ENCODE measurements at places on chromosomes 12 and 14. TPM values are rescaled to one million over a fixed set of nuclear protein-coding genes. Genes with fewer than 3 reads are reported as not detected.

DNA sequence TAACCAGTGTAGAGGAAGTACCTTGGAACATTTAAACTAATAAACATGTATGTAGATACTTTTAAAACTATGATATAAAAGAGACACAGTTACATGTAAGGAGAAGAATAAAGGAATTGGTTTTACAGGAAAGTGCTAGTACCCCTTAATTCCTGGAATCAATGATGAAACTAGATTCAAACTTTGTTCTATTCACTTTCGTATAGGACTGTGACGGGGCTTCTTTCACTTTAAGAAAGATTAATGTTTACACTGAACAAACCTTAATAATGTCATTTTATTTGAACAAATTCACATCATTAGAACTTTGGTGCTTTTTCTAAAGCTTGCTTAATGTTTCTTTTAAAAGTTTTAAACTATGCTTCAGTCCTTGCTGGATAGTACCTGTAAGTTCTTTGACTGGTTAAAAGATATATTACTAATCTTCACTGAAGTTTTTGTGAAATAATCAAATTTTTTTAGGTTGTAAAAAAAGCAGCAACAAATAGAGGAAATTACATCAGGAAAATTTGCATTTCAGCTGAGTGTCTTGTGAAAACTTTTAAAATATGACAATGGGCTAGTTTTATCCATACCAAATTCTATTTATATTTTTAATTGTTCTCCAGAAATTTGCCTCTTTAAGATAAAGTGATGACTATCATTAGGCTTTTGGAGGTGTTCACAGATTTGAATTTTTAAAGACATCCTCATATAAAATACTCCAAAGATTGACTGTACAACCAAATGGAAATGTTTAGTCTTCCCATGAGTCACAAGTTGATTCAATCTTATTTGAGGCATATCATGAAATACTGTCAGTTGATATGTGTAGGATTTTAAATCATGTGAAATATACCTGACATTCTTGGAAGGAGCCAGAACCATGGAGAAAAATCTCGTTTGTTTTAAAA lies 36.2 kb downstream of the PAPOLA start:
- no peak for DNase-seq

- DNase-seq = peak; percentile 56
These were observed 5.2 kb upstream of the ATG14 start for GRCh38 chr14:55416866-55417265.

DNA sequence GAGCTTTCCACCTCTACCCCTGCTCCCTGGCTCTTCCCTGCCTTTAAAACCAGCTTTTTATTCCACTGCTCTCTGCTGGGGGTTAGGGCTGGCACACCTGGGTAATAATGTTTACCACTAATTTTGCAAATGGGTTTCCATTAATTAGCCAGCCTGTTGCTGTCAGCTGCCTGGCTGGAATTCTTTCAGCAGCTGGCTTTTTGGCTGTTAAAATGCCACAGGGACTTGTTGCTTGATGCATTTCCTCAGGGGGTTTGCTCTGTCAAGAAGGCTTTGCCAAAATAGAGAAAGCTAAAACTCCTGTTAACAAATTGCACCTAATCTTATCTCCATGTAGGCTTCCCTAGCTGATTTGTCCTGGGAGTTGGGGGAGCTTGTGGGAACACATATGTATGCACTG lies 51.8 kb upstream of the PSMC1 start:
- no peak for DNase-seq

DNA sequence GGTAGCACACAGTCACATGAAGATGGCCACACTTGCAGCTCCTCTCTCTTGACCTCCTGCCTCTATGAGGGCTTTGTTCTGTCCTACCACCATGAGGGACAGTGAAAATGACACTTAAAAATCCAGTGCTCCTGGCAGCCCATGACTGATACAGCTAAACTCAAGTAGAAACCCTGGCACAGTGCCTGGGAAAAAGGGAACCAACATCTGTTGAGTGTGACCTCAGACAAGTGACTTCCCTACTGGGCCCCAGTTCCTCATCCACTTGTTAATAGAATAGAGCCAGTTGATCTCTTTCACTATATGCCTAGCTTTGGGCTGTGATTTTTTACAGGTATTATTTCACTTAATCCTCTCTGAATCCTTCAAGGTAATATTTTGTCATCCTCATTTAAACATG lies 4.8 kb downstream of the GUCY2C start:
- peak; percentile 49 for DNase-seq

DNA sequence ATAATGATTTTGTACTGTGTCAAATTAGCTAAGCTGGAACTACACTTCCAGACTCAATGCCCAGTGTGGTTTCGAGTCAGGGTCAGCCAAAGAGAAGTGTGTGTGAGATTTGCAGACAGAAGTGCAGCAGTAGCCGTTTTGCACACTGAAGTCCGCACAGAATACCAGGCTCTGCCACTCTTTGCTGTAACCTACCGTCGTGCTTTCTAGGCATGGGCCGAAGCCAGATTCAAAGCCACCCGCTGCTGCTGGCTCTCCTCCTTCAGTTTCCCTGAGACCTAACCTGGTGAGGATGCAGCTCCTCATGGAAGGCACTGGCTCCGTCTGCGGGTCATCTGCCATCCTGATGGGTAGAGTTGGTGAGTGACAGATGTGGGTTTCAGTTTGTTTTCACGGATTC lies 48.8 kb downstream of the LRTM2 start:
- DNase-seq = no peak

- DNase-seq = peak; percentile 59
These were observed 51.0 kb upstream of the SRSF5 start for GRCh38 chr14:69715725-69716477.

- DNase-seq = no peak
These were observed 228.2 kb upstream of the PWP1 start for GRCh38 chr12:107457362-107457935.

DNA sequence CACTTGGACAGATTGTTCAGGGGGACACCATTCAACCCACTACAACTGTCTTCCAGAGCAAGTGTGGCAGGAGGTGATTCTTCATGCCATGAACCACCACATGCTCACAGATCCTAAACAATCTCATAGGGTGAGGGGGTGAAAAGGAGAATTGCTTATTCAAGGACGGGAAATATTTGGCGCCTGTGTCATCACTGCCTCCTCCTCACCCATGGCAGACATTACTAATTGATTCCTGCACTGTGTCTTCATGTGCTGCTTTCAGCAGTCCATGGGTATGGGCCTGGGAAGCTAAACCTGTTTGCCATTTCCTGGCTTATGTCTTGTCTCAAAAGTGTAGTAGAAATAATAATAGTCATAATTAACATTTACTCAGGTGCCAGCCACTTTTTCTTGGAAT lies 31.3 kb downstream of the MMAB start:
- no peak for DNase-seq

Gene TAS2R46
- not detected for total RNA-seq

- no peak for DNase-seq
These were observed 368.8 kb downstream of the ETNK1 start for GRCh38 chr12:22993609-22994315.

- DNase-seq = no peak
These were observed 8.5 kb upstream of the PLEKHH1 start for GRCh38 chr14:67524634-67524963.

DNA sequence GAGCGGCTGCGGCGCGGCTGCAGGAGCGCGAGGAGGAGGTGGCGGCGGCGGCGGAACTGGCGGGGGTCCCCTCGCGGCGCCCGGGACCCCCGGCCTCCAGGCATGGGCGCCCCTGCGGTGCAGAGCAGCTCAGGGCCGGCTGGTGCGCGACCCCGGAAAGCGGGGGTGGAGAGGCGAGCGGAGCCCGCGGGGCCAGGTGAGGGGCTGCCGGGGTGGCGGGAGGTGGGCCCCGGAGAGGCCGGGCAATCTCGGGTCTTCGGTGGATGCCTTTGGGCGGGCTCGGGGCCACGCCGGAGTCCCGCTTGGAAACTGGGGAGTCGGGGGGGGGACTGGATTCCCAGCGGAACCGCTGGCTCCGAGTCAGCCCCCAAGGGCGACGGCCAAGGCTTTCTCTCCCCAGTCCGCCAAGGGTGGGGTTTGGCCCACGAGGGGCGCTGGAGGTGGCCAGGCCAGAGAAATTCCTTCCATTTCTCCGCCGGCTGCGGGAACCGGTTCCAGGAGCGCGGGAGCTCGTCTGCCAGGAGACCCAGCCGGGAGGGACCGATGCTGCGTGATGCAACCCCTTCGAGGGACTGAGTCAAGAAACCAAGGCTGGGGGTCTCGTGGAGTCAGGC lies 13.9 kb upstream of the NR4A1 start:
- peak; percentile 61 for DNase-seq

DNA sequence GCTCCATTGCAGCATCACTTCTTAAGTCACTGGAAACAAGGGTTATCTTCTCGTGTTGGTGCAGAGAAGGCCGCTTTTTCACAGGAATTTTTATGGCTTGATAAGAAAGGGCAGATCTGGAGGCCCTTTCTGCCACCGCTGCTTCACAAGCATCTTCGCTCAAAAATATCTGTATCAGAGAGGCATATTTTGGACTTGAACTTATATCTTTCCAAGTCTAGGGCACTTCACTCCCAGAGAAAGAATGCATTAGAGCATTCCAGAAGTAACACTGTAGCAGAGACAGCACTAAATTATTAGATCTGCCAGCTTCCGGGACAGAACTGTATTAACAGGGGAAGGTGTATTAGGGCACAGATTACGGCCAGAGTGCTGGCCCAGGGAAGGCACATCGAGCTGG lies 151.7 kb upstream of the AMIGO2 start:
- DNase-seq = no peak

- DNase-seq = no peak
These were observed 32.7 kb downstream of the VCPKMT start for GRCh38 chr14:50083467-50084337.

Measured in transverse colon (tissue), 4 donors.